Skin of body (tissue), 3 donors: ENCODE measurements at places on chromosomes 7 and 10. TPM values are rescaled to one million over a fixed set of nuclear protein-coding genes. Genes with fewer than 3 reads are reported as not detected.
A peak's percentile ranks its signal among the peaks of the same experiment; 100 is the strongest.

DNA sequence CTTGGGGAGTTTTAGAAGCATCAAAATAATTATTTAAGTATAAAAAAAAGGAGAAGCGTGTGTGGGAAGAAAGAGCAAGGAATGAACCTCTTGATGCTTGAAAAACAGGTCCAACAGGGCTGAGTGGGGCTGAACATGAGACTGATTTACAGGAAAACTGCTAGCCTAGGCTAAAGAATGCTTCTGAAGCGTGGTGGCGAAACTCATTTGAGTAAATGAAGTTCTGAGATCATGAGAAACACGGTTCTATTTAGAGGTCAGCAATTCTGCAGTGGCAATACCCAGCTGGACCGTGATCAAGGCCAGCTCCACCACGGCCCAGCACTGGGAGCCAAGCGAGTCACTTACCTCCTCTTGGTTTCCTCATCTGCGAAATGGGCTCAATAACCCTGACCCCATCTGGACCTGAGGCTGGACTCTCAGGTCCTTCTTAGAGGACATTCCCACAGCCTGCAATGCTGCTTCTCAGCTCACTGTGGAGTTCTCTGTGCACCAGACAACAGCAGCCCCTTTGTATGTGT lies 140.1 kb upstream of the ADAM12 start:
- no peak for DNase-seq

- DNase-seq, result no peak
Observed at GRCh38 chr10:132926777-132927650, 15.4 kb downstream of the CFAP46 start.

- DNase-seq, result no peak
Observed at GRCh38 chr7:123673752-123674398, 18.2 kb downstream of the LMOD2 start.

SFTPA1 gene
- not detected for total RNA-seq

GRCh38 chr7:133587903-133588302 lies 335.0 kb downstream of the EXOC4 start:
- no peak for DNase-seq

ARL5B gene
- 50.4 TPM for total RNA-seq

DNA sequence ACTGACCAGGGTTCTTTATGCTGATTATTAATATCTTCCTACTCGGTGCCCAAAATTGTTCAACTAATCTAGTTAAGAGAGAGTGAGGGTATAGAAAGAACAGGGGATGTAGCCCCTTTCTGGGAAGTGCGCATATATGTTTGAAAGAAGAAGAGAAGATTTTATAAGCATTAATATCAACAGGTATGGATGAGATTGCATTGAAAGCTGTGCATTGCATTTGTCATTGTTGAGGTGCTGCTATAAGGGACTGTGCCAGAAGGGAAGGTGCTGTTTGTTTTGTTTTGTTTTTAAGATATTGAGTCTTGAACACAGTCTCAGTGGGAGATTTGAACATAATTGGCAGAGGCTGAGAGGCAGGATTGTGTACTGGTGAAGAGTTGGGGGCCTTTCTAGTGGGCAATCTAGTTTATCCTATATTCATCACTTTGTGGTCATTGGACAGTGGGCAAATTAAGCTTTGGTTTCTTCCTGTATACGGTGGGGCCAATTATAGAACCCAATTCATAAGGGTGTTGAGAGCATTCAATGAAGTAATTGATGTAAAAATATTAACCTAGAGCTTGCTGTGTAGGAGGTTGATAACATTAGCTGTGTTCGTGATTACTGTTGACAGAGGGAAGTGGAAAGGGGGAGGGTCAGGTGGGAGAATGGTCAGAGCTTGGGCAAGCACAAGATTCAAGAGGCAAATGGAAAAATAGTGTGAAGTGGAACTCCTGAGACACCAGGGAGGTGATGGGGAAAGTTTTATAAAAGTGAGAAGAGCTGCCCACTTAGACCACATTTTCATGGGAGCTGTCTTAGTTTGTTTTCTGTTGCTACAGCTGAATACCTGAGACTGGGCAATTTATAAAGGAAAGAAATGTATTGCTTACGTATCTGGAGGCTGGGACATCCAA lies 19.9 kb upstream of the PCGF5 start:
- no peak for DNase-seq

DNA sequence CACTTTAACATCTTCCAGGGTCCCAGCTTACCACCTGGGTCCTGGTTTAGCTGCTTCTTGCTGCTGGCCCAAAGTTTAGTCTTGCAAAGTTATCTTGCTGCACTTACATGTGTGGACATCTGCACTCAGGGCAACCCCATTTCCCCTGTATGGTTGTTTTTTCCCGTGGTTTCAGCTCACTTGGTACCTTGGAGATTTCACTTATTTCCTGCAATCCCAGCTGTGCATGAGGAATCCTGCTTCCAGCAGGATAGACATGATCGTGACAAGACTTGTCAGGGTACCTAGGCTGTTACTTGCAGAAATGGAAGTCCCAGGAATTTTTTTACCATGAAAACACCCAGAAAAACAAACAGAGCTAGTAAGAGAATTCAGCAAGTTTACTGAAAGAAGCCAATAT lies 95.9 kb upstream of the LEP start:
- no peak for DNase-seq

DNA sequence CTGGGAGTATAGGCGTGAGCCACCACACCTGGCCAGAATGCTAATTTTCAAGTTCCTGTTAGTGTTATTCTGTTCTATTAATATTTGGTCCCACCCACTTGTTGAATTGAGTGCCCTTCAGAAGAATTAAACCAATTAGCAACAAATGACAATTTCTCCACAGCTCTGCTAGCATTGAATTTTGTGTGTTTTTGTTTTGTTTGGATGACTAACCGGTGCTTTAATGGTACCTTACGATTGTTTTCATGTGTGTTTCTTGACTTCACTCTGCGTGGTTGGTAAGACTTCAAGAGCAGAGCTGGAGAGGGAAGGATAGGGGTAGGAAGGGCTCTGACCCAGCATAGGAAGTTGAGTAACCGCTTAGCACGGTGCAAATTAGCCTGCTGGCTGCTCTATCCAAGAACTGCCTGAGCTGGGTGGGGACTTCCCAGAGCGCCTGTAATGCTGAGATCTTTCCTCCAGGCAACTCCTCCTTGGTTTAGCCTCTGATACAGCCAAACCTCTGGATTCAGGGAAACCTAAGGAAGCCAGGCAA lies 4.6 kb downstream of the ARPC1B start:
- DNase-seq, result peak; percentile 81

HOXA2 gene
- total RNA-seq, result 0.89 TPM

- no peak for DNase-seq
Observed at GRCh38 chr7:77579797-77580196, 42.7 kb downstream of the PTPN12 start.

- DNase-seq, result no peak
Observed at GRCh38 chr7:134732728-134733127, 46.7 kb upstream of the CALD1 start.

RNF32 gene
- 0.89 TPM for total RNA-seq

DNA sequence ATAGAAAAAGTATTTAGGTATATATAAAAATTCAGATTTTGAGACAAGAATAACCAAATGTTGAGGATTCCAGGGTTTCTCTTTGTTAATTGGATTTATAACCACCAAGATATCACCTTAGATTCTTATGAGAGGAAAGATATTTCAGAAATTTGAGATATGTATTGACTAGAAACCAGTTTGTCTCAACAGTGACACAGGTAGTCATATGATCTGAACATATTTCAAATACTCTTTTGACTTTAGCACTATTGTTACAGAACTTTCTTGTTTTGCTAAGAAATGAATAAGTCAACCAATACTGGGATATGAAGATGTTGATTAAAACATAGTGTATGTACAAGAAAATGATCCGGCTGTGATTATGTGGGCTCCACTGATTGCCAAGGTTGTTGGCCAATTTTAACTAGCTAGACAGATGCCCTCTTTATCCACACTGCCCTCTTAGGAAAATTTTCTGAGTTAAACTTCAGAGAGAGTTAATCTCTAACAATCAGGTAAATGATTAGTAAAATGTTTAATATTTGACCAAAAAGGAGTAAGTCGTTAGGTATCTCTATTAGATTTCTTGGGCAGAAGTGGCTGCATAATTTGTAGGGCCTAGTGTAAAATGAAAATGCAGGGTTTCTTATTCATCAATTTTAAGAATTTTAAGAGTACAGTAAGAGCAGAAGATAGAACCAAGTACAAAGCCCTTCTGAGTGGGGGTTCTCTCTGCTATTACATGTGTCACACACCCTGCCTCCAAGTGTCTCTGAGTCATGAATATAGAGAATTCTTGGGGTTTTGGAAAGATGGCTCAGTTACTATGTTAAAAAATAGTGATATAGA lies 376.0 kb downstream of the TFEC start:
- DNase-seq, result no peak

GRCh38 chr10:30751678-30752331 lies 122.3 kb upstream of the LYZL2 start:
- peak; percentile 93 for DNase-seq

- peak; percentile 13 for DNase-seq
Observed at GRCh38 chr7:94276795-94277194, 117.9 kb upstream of the COL1A2 start.
